ENCODE measurements at places on chromosomes 2 and 18.

GRCh38 chr18:61991201-61991600 is 98.4 kb upstream of the RNF152 start:
- DNase-seq, result no peak

- no peak for DNase-seq
These were observed 160.6 kb upstream of the SMAD7 start for GRCh38 chr18:49111191-49111988.

GRCh38 chr18:53752781-53753367 is 471.6 kb downstream of the MBD2 start:
- peak; percentile 60 for DNase-seq

DNA sequence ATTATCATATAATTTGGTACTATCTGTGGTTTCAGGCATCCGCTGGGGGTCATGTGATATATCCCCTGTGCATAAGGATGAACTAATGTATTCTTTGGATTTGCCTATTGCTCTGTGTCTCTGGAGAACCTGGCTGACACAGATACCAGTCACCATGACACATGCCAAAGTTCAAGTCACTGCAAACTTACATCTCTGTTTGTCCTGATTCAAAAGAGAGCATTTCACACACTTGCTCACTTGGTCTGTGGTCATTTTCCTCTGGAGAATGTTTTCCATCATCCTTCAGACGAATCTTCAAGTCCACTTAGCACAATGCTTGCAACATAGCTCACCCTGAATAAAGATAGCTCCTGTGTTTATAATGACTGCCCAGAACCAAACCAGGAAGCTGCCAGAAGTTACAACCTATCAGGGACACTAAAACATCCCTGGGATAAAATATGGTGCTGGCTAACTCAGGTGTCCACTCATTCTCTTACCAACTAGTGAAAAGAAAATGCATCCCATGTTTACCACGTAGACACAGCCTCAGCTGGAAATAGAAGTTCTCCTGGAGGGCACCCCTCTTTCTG is 18.1 kb downstream of the SULT1C3 start:
- no peak for DNase-seq

Measured in NCI-H2171 treated with DMSO at 0.1 percent for 48 hours (cell line).